ENCODE measurements at places on chromosomes 5 and 9.

DNA sequence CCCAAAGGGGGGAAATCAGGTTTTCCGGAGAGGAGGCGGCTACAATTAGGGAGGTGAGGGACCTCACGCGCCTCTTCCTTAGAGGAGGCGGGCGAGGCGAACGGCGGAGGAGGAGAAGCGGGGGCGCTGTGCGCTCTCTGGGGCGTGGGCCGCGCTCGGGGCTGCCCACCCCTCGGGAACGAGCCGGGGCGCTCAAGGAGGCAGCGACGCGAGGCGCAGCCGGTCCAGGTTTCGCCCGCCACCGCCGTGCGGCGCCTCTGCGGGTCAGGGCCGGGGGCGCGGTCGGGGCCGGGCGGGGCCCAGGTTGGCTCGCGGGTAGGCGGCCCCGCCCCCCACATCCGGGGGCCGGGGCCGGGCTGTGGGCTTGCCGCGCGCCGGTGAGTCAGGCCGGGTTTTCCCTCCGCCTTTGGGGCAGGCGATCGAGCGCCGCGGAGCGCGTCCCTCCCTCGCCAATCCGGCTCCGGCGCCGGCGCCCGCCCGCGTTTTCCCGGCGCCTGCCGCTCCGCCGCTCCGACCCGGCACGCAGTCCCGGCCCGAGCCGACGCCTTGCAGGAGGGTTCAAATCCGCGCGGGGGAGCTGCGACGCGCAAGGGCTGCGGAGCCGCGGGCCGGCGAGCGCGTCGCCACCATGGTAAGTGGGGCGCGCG, at the start of gene N4BP3:
N4BP3 (plus strand) TSS at position 392 of the 647 bp plus-strand sequence. CDS start 6,052 bp downstream, outside the sequence.
- peak within 1 kb of the TSS; percentile 65 for H3K4me3 ChIP-seq
- no peaks in the 10 kb centered on the region for H3K27me3 ChIP-seq
- peaks cover 42% of the 10 kb centered on the region for H3K4me1 ChIP-seq
- H3K36me3 ChIP-seq = no peaks in the 10 kb centered on the region
- H3K27ac ChIP-seq = no peak within 1 kb of the TSS

DNA sequence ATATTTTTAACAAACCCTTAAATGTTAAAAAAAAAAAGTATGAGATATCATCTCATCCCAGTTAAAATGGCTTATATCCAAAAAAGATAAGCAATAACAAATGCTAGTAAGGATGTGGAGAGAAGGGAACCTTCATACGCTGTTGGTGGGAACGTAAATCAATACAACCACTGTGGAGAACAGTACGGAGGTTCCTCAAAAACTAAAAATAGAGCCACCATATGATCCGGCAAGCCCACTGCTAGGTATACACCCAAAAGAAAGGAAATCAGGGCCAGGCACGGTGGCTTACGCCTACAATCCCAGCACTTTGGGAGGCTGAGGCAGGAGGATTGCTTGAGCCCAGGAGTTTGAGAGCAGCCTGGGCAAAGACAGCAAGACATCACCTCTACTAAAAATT, 3.0 kb downstream of the MTMR12 start:
- no peak for DNase-seq
- H3K36me3 ChIP-seq = no peaks in the 10 kb centered on the region
- H3K4me1 ChIP-seq = peaks cover 10% of the 10 kb centered on the region
- H3K27me3 ChIP-seq = no peaks in the 10 kb centered on the region

DNA sequence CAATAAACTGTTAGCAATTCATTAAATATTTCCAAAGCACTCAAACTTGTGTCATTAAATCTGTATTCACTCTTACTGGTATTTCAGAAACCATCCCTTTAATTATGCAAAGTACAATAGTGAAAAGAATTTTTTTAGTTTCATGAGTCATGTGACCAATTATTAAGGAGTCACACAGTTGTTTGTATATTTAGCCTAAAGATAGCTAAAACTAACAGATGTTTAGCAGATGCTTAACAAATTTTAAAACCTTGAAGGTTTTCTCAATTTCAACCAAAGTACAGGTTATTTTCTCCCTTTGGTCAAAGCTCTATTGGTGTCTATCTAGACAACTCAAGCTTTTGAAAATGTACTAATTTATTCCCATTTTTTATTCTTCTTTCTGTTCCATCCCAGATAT, 44.1 kb downstream of the PJA2 start:
- no peaks in the 10 kb centered on the region for H3K27me3 ChIP-seq
- H3K4me1 ChIP-seq = no peaks in the 10 kb centered on the region
- DNase-seq = no peak

DNA sequence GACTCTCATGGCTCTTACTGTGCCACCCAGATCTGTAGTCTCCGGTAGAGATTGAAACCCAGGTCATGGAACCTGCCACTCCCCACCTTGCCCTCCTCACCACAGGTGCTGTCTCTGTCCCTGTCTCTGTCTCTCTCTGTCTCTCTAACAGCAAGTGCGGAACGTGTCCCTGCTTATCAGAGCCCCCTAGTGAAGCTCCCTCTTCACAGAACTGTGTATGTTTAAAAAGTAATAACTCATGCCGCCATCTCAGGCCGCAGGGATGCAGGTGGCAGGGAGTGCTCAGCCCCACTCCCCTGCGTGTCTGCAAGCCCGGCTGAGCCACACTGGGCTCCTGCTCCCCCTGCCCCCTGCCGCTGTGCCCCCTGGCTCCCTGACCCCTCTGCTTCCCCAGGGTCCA, 43.8 kb downstream of the UNC5A start:
- H3K4me3 ChIP-seq = no peak overlapping the region
- no peaks in the 10 kb centered on the region for H3K27me3 ChIP-seq
- no peak for DNase-seq
- H3K36me3 ChIP-seq = no peaks in the 10 kb centered on the region
- no peak overlapping the region for H3K27ac ChIP-seq

DNA sequence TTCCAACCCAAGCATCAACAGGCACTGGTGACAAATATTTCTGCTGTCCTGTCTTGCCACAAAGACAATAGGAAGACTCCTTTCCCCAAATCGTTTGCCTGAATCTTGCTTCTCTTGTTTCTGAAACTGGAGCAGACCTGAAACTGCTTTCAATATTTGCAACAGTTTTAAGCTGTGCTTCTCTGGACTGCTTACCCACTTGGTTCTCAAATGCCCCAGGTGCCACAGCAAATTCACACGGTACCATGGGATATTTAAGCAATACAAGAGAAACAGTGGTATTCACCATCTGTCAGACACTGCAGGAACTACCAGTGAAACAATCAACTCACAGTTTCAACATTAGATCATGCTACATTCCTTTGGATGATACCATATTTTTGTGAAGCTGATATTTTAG, 309.4 kb downstream of the PARP8 start:
- H3K27me3 ChIP-seq = no peaks in the 10 kb centered on the region
- DNase-seq = no peak
- no peak overlapping the region for H3K27ac ChIP-seq
- no peak overlapping the region for H3K4me3 ChIP-seq
- no peaks in the 10 kb centered on the region for H3K4me1 ChIP-seq
- no peaks in the 10 kb centered on the region for H3K36me3 ChIP-seq

DNA sequence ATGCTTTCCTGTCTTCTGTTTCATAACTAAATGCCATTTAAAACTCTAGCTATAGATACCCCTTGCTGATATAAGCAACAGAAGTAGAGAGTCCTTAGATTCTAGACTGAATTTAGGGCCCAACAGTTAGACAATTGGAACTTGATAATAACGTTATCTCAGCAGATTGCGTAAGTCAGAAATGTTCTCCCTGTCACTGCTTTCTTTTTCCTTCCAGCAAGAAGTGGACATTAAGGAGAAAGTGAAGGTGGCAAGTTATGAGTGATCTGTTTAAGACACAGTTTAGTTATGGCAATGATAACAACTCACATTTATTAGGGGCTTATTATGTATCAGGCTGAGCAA, 6.9 kb upstream of the GLIS3 start:
- H3K27me3 ChIP-seq = no peaks in the 10 kb centered on the region
- no peak overlapping the region for H3K27ac ChIP-seq
- H3K36me3 ChIP-seq = no peaks in the 10 kb centered on the region
- H3K4me3 ChIP-seq = no peak overlapping the region

Measured in PC-9 (cell line).